ENCODE measurements at places on chromosomes 7 and 10. TPM values are rescaled to one million over a fixed set of nuclear protein-coding genes. Genes with fewer than 3 reads are reported as not detected.

- no peaks in the 10 kb centered on the region for H3K36me3 ChIP-seq
- no peaks in the 10 kb centered on the region for H3K27me3 ChIP-seq
- H3K4me3 ChIP-seq: no peak overlapping the region
- no peak for DNase-seq
- peaks cover 1% of the 10 kb centered on the region for H3K4me1 ChIP-seq
Measured at GRCh38 chr7:133931053-133931452, 196.1 kb upstream of the LRGUK start.

DNA sequence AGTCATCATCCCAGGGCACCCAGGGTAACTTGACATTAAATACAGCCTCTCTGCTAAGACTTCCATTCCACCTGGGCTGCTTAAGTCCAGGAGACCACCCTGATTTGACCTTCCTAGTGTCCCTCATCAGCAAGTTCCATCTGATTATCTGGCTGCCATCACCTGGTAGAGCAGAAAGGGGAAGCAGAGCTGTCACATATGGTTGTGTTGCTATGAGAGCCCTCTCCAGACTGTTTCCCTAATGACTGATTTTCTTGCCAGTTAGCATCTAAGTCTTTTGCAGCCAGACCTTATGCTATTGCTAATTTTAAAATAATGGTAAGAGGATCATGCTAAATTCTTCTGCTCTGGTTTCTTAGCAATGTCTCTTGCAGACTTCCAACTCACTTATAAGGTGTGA, 38.7 kb downstream of the KCNH2 start:
- H3K36me3 ChIP-seq: no peaks in the 10 kb centered on the region
- H3K27ac ChIP-seq: no peak overlapping the region
- H3K4me1 ChIP-seq: no peaks in the 10 kb centered on the region
- no peak for DNase-seq
- no peaks in the 10 kb centered on the region for H3K27me3 ChIP-seq

The PRF1 gene
- total RNA-seq: not detected

The HECW1 gene
- total RNA-seq: 10.5 TPM

The NPSR1 gene
- total RNA-seq: not detected

DNA sequence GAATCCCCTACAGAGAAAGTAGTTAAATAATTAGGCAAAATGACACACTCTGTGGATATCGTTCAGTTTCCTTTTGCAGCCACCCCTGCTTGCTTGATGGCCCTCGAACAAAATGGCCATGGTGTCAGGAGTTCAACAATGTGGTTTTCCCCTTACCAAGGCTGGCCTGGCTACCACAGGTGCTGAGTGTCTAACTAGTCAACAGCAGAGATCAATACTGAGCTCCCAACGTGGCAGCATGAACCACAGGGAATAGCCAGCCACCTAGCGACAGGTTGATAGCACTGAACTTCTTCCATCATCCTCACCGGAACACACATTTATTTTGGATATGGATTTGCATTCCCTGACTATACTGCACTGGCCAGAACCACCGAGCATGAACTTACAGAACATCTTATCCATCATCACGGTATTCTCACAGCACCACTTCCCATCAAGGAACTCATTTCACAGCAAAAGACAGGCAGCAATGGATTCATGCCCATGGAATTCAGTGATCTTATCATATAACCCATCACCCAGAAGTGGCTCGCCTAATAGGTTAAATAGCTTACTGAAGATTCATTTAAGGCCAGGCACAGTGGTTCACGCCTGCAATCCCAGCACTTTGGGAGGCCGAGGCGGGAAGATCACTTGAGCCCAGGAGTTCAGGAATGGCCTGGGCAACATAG, 6.3 kb downstream of the C10orf67 start:
- H3K27me3 ChIP-seq: peaks cover 2% of the 10 kb centered on the region
- no peak overlapping the region for H3K27ac ChIP-seq
- no peaks in the 10 kb centered on the region for H3K36me3 ChIP-seq
- 0 out of 2 replicates have a peak, but pooled peaks cover 2% of the 10 kb centered on the region for H3K4me1 ChIP-seq
- no peak for DNase-seq

- H3K27me3 ChIP-seq: peaks cover 1% of the 10 kb centered on the region
- peaks cover 10% of the 10 kb centered on the region for H3K4me1 ChIP-seq
- H3K36me3 ChIP-seq: peaks cover 9% of the 10 kb centered on the region
- H3K27ac ChIP-seq: no peak overlapping the region
- DNase-seq: no peak
- peak overlapping the region; percentile 74 for H3K4me3 ChIP-seq
Measured at GRCh38 chr10:128124813-128125403, 1.3 kb downstream of the MKI67 start.

DNA sequence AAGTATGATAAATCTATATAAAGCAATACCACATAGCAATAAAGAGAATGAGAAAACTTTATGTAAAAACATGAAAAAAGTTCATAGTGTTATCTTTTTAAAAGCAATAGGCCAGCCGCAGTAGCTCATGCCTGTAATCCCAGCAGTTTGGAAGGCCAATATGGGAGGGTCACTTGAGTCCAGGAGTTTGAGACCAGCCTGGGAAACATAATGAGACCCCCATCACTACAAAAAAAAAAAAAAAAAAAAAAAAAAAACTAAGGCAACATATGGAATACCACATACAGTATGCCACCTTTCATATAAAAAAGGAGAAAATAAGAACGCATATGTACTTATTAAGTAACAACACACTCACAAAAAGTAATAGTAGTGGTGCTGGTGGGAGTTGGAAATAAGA, 52.8 kb downstream of the MICU1 start:
- no peaks in the 10 kb centered on the region for H3K4me1 ChIP-seq
- no peak overlapping the region for H3K4me3 ChIP-seq
- H3K27ac ChIP-seq: no peak overlapping the region
- no peaks in the 10 kb centered on the region for H3K27me3 ChIP-seq

The LBX1 gene
- total RNA-seq: not detected

Data from H1 (cell line).